ENCODE measurements at places on chromosomes 5 and 9. TPM values are rescaled to one million over a fixed set of nuclear protein-coding genes. Genes with fewer than 3 reads are reported as not detected.

The PCDHB12 gene
- polyA plus RNA-seq = 4.6 TPM

The FBP2 gene
- not detected for polyA plus RNA-seq

The IL13 gene
- polyA plus RNA-seq = not detected

The FREM1 gene
- polyA plus RNA-seq = 187 TPM

GRCh38 chr5:141883184-141883891 is 5.1 kb upstream of the PCDH1 start:
- DNase-seq = peak; percentile 60

GRCh38 chr9:21761309-21761901 is 41.0 kb upstream of the MTAP start:
- no peak for DNase-seq

DNA sequence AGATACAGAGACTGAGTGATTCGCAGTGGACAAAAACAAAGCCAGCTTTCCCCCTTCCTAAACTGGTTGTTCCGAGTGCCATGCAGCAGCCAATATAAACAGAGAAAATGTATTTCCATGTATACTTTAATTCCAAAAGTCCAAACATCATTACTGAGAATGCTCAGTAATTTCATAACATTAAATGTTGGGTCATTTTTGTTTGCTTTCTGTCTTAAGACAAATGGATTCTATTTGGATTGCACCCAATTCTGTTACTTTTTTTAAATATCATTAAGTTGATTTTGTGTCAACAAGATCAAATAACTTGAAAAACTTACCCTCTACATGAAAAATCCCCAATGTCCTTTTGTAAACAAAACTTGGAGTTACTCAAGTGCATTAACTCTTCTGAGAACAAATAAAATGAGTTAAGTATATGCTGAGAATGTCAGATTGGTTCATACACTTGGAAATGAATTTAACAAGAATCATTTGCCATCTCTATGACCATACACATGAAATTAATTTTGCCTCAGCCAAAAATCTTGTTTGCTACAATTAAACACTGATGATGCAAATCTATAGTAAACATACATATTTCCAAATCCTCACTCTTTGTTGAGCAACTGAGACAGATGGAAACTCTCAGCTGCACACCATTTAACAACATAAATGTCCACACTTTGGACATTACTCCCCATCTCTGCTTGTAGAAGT is 19.4 kb downstream of the LURAP1L start:
- DNase-seq = peak; percentile 32

DNA sequence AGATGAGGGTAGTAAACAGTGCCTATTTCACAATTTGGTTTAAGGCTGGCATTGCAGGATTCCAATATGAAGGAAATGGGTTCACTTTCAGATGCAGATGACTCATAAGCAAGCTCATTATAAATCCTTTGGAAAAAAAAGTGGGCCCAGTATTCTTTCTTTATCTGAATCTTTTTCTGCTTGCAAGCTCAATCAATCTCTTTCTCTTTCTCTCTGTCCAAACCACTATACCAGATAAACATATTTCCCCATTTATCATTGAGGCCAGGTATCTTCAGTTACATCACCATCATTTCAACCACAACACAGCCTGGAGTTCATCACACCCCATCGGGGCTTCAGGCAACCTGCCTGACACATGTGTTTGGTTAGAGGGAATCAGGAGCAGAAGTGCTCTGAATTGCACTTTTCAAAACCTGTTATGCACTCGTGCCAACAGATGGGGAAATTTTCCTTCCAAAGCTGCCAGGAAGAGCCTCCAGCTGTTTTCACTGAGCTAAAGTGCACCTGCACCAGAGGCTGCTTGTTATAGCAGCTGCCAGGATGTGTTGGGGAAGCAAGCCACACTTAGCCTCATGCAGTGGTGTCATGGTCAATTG is 30.0 kb upstream of the MAMDC2 start:
- DNase-seq = no peak

- DNase-seq = peak; percentile 37
Measured at GRCh38 chr5:36877667-36878391, 1.3 kb downstream of the NIPBL start.
